Kidney capillary endothelial cell (primary cell): ENCODE measurements at places on chromosomes 2 and 18.

GRCh38 chr2:84838434-84839145 is 42.3 kb downstream of the TRABD2A start:
- no peak for DNase-seq

DNA sequence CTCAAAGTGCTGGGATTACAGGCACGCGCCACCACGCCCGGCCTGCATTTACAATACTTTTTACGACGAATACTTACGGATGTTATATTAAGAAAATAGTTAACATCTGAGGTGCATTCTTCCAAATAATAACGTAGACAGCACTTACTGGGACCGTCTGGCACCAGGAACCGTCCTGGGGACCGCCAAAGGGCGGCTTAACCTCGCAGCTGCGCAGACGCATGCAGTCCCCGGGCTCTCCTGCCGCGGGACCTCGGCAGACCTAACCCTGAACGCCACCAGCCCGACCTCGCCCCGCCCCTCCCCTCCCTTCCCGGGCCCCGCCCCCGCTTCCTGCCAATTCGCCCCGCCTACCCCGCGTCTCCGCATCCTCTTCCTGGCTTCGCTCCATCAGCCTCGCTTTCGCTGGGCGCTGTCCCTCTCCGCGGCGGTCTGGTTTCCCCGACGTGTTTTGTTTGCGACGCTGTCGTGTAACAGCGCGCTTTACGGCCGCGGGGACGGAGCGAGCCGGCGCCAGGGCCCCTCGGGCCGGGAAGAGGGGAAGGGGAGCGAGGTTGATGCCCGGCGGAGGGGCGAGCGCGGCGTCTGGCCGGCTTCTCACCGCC is at the start of gene CNOT11:
Gene CNOT11, plus strand, starts transcription at position 479 of the 605 bp plus-strand sequence. Its CDS starts 79 bp downstream, at position 558.
- DNase-seq = peak; percentile 96

- DNase-seq = no peak
Observed at GRCh38 chr2:159444754-159445153, 158.3 kb upstream of the WDSUB1 start.

DNA sequence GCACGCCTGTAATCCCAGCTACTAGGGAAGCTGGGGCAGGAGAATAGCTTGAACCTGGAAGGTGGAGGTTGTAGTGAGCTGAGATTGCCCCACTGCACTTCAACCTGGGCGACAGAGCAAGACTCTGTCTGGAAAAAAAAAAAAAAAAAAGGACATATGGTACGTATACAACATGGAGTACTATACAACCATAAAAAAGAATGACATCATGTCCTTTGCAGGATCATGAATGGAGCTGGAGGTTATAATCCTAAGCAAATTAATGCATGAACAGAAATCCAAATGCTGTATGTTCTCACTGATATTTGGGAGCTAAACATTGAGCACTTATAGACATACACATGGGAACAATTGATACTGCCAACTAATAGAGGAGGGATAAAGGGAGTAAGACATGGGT is 99.3 kb upstream of the KCNJ3 start:
- no peak for DNase-seq

- no peak for DNase-seq
Observed at GRCh38 chr2:99106913-99107312, 34.6 kb upstream of the C2orf15 start.

DNA sequence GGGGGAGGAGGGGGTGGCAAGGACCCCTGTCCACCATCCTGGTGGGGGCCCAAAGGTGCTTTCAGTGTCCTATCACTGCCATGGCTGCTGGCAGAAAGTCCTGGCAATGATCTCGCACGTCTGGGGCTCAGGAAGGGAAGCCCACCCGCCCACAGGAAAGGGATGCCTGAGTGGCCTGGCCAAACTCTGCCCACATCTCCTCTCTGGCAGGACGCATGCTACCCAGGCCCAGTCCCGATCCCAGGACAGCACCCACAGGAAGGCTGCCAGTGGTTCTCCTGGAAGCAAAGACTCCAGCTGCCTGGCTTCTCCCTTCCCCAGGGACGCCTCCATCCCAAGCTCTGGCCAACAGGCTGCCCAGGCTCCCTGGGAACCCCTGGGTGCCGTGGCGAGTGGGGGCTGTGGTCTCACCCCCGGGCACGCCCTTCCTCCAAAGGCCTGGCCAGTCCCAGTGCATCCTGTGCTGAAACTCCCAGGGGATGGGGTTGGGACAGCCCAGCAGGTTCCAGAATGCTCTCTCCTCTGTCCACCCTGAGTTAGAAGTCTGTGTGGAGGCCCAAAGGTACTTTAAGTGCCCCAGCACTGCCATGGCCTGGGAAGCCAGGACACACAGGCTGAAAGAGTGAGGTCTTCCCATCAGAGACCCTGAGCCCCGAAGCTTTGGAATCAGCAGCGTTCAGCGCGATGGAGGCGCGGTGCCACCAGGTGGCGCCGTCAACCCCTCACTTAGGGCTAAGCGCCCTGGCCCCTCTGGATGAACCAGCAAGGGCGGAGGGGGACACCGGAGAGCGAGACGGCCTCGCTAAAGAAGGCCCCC is 29.8 kb upstream of the TAF1B start:
- peak; percentile 55 for DNase-seq

DNA sequence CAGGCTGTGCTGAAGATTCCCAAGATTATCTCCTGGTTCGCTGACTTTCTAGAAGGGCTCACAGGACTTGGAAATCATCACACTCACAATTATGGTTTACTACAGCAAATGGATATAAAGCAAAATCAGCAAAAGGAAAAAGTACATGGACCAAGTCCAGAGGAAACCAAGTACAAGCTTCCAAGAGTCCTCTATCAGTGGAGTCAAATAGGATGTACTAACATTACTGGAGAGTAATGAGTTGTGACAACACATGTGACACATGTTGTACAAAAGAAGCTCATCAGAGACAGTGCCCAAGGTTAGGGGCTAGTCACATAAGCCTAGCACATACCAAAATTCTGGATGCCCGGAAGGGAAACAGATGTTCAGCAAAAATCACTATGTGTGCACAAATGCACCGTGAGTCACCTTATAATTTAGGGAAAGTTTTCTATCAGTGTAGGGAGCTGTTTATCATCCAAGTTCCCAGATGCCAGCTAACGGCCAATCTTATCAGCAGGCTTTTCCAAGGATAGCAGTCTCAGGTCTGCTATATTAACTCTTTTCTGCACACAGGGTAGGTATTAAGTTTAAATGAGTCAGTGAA is 9.5 kb downstream of the TMEM237 start:
- no peak for DNase-seq

- peak; percentile 66 for DNase-seq
Observed at GRCh38 chr2:216918088-216918680, 58.3 kb upstream of the TNP1 start.

DNA sequence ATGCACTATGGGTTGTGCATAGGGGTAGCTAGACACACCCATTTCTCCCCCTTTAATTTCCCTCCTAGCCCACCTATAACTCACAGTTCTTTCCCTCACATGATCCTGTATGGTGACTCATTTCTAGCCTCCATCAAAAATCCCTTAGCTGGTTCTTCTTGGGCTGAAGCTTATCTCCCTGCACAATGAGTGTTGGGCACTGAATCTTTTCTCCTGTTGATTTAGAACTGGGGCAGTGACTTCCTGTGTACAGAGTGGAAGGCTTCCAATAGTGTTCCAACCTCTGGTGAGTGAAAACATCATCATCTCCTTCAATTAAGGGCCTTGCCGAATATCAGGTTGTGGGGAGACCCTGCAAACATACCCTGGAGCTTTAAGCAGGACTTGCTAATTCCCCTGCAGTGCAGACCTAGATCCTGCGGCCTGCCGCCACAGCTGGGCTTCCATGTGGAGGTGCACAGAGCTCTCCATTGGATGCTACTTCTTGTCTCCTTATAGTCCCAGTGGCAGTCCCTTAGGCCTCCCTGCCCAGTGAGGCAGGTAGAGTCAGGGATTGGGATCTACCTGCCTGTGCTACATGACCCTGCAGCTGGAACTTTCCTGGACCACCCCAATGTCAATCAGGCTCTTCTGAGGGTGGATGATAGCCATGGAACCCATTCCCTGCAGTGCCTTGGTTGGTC is 121.8 kb downstream of the PLB1 start:
- DNase-seq = no peak

DNA sequence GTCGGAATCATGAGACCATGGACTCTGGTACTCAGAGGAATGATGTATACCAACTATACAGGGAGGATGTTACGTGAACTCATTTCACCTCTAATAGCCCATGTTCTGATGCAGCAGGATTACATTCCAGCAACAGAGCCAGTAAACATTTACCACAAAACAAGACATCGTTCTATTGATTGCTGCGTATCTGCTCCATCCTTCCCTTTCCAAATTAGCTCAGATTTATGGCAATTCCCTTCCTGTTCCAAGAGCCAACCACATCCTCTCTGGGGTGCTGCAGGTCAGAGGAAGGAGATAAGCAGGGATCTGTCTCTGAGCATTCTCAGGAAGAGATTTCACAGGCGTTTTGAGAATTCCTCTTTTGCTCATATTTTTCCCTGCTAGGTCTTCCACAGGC is 98.3 kb downstream of the KLF7 start:
- DNase-seq = peak; percentile 44

GRCh38 chr18:32769586-32770053 is 3.2 kb downstream of the KLHL14 start:
- DNase-seq = no peak

- no peak for DNase-seq
Observed at GRCh38 chr2:6103949-6104348, 411.8 kb downstream of the SOX11 start.

DNA sequence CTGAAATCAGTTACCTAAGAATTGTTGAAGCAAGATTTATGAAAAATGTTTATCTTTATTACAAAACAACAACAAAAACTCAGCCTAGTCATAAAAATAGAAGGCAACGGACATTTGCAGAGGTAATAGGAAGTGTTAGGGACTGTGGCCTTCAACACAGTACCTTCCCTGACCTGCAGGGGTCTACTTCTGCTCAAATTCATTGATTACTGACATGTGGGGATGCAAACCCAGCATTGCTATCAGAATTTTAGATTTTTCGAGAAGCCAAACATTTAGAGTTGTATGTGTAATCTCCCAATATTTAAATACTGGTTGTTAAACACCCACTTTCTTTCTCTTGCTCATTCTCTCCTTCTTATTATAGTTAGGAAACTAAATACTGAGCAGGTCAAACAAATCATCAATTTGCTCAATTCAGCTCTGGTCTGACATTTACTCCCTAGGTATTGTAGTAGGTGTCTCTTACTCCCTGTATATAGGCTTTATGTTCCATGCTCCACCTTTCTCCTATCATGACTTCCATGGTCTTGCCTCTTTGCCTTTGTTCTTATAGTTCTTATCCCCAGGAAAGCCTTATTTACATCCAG is 198.5 kb downstream of the UBE2E3 start:
- no peak for DNase-seq

- DNase-seq = no peak
Observed at GRCh38 chr2:101574622-101575021, 99.7 kb upstream of the RFX8 start.

GRCh38 chr2:80322311-80322920 is 17.9 kb upstream of the LRRTM1 start:
- DNase-seq = no peak

DNA sequence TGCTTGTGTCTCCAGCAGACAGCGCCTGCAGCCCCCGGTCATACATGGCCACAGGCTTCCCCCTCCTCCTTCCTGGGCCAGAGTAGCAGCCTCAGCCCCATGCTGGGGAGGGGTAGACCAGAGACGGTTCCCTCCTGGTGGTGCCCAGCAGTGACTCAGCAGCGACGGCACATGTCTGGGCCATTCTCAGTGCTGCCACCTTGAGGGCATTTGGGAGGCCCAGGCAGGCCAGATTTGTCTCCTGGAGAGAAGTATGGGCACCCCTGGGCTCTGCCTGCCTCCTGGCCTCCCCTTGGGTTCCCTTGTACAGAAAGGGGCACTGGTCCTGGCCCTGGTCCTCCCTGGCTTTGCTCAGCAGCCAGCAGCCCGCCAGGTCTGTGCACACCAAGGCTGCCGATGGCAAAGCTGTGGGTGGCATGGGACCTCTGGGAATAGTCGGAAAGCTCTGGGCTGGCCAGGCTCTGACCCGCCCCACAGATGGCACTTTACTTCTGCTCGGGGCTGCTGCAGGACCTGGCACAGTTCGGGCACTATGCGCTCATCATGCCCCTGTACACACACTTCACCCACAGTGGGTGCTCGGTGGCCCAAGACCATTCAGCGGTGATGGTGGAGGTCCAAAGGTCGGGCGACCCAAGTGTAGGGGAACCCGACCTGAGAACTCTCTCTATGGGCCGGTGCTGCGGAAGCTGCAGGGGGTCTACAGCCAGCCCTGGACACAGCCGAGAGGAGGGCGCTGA is 11.4 kb upstream of the ALPI start:
- DNase-seq = peak; percentile 56

- DNase-seq = peak; percentile 60
Observed at GRCh38 chr2:63023444-63023843, 27.2 kb upstream of the OTX1 start.

GRCh38 chr2:138267161-138267901 is 234.2 kb upstream of the SPOPL start:
- DNase-seq = peak; percentile 85

DNA sequence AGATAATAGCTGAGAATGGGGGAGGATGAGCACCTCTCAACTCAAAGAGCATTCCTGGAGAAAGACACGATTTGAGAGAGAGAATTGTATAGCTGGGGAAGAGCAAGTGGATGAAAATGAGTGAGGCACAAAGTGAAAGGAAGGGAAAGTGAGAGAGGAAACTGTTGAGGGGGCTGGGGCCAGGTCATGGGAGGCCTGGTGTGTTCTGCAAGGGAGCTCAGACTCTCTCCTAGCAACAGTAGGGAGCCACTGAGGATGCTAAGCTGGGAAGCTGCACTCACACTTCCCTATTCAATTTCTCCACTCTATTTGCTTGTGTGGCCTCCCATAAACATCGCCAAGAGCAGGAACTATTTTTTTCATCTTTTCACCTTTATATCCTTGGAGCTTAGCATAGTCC is 14.8 kb downstream of the EVA1A start:
- no peak for DNase-seq

- no peak for DNase-seq
Observed at GRCh38 chr2:216634370-216635148, 1.3 kb downstream of the IGFBP2 start.

DNA sequence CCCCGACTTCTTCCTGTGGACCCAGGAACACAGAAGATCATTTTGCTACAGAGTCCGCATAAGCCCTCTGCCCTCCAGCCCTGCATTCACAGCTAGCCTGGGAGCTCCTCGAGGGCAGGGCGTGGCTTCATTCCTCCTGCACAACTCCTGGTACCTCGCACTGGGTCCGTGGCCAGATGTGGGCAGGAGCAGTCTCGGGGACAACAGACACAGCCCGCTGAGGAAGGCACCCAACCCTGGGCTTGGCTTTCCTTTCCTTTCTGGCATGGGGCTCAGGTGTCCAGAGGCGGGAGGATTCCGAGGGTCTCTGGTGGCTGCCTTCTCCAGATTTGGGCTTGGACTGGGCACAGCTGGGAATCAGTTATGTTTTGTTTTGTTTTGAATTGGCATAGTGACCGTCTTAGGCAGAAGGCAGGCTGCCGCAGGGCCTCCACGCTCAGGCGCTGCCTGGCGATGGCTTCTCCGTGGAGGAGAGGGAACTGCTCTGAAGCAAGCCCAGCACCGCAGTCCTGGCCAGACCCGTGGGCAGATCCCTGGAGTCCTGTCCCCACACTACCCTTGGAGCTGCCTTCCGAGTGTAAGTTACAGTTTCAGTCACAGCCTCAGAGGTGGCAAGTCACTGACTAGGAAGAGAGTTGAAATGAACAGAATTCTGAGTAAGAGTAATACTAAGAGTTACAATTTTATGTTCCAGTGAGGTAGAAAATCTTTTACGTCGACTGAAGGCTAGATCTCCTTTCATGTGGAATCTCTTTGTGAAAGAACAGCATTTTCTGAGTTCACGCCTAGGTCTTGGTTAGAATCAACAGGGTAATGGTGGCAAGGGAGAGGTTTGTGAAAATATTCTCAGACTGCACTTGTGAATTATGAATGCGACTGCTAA is 47.9 kb downstream of the LDLRAD4 start:
- no peak for DNase-seq

- DNase-seq = no peak
Observed at GRCh38 chr2:202426751-202427150, 50.6 kb downstream of the BMPR2 start.
